GM12878 (cell line): ENCODE measurements at places on chromosomes 6 and 20.

DNA sequence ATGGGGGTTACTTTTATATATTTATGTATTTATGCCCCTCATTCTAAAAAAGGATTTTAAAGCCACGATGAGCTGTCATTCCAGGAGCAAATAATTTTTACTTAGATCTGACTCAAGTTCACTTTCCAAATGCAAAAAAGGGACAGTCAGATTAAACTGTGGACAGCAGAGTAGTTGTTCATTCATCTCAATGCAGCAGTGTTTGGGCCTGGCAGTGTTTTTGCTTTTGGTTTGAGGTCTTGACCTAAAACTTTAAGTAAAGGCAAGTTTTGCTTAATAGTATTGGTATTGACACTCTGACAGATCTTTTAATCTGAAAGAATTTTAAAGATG lies 13.9 kb downstream of the JARID2 start:
- DNase-seq = no peak

DNA sequence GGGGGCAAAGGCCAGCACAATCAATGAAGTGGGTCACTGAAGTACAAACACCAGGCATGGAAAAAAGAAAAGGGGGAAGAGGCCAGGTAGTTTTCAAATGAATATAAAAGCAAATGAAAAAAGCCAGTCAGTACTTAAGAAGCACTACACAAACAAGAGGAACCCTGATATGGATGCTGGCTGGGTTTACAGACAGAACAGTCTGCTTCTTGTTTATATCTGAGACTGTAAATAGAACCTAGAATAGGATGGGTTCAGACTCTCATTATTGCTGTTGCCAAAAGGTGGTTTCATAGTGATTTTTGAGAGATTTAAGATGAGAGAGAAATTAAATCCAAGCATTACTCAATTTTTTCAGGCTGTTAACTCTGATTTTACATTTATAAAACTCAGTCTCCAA lies 24.1 kb downstream of the USP45 start:
- no peak for DNase-seq

GRCh38 chr6:166488076-166488685 lies 98.3 kb downstream of the RAMACL start:
- DNase-seq = peak; percentile 80

DNA sequence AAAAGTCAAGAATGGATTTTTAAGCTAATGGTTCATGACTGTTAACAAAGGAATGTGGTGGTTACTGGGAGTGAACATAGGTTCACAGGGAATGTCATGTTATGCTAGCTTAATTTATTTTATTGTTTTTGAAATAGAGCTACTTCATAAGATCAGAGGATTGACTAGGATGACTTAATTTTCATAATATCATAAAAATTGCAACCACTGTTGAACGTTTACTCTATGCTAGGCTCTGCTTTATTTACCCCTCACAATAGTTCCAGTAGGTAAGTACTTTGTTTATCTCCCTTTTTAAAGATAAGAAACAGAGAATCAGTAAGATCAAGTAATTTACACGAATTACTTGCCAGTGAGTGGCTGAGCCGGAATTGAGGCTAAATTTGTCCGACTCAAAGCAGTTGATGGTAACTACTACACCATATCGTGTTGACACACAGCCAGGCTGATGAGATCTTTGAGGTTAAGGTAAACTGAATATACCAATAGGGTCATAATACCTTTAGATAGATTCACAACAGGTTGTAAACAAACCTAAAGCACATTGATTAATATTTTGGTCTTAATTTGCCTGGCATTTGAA lies 194.6 kb upstream of the CITED2 start:
- DNase-seq = no peak

DNA sequence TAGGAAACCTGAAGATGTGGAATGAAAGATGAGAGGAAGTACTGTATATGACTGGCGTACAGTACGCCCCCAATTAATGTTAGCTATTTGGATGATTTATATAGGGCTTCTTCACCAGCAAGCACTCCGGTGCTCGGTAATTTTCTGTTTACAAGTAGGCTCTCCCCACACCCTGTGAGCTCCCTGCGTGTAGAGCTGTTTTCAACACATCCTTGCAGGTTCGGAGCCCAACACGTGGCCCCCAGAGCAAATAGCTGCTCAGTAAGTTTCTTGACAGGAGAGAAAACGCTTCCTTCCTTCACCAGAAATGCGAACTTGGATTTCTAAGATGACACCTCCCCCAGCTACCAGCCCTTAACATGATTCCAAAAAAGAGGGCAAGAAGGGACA lies 1.2 kb upstream of the RAB22A start:
- DNase-seq = no peak

DNA sequence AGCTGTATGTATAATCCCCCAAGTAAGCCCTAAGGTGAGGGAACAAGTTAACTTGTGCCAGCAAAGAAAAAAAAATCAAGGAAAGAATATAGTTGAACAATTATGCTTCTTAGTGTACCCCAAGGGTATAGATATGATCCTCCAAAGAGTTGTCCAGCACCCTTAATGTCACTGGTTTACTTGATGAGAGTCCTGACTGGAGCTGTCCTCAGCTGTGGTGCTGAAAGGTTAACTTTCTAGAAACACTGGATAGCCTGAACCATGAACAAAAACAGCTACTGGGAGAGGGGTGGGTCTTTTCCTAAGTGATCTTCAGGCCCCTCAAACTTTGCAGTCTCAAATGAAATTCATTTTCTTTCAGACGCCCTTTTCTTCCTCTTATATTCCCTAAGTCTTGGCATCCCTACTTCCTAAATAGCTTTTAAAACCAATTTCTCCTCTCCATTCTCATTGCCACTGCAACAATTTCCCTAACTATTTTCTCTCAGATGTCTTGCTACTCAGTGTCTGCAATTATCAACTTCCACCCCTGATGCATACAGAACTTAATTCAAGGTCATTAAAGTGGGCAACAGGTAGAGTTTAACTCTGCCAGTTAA lies 83.5 kb upstream of the PROKR2 start:
- no peak for DNase-seq

GRCh38 chr20:61260905-61261304 lies 8.8 kb downstream of the CDH4 start:
- no peak for DNase-seq

- DNase-seq = no peak
These were observed 263.6 kb downstream of the CD83 start for GRCh38 chr6:14380901-14381828.

- DNase-seq = no peak
These were observed 19.8 kb upstream of the LMBRD1 start for GRCh38 chr6:69816569-69816968.

DNA sequence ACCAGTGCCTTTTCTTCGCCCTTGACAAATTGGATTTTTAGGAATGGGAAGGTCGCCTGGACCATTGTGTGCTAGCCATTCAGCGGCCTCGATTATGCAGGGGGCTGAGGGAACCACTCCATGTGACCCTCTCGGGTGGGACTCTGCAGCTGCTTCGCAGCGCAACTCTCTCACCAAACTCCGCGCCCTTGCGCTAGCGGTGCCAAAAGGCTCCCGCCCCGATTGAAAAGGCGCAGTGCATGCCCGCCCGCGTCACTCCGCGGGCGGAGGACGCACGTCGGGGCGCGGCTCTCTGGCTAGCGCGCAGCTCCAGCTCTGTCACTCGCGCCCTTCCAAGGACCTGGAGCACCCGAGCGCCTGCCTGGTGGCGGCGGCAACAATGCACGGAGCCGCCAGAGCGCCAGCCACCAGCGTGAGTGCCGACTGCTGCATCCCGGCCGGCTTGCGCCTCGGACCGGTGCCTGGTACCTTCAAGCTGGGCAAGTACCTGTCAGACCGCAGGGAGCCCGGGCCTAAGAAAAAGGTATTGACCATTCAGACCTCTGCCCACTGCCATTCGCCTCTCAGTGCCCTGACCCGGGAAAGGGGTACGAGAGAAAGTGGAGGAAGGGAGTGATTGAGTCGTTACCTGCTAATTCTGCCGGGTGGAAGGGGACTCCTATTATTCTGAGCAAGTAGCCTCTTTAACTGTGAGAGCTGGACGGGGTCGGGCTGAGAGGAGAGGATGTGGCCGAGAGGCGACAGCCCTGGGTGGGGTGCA lies at the start of gene PRDM13:
TSS of gene PRDM13 (plus strand) at position 178 of the 760 bp plus-strand sequence. CDS start at position 380, 202 bp downstream.
- DNase-seq = no peak

DNA sequence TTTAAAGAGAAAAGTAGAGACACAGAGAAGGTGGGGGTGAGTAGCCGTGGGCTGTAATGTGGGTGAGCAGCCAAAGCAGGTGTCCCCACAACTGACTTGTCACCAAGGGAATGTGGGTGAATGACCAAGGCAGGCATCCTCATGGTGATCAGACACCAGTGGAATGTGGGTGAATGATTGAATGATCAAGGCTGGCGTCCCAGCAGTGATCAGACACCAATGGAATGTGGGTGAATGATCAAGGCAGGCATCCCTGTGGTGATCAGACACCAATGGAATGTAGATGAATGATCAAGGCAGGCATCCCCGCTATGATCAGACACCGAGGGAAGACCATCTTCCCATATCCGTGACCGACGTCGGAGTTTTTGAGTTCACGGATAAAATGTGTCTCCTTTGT lies 49.8 kb upstream of the OR14J1 start:
- no peak for DNase-seq

- no peak for DNase-seq
These were observed 7.6 kb upstream of the FAM110A start for GRCh38 chr20:825710-826421.

DNA sequence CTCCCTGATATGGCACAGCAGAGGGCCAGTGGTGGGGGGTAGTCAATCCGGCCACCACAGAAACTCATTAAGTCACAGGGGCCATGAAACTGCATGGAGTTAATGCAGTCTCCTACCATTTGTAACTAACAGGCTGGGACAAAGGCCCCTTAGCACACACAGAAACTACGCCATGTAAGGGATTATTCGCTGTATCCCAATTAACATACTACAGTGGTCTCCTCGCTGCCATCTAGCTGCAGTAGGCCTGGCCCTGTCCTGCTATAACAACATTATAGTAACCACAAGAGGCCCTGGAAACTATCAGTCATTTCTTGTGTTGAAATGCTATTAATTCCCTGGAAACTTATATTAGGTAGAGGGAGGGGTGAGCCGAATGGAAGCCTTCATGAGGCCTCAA lies 72.3 kb upstream of the CCN2 start:
- no peak for DNase-seq

- no peak for DNase-seq
These were observed 198.6 kb downstream of the BACH2 start for GRCh38 chr6:90098001-90098531.

GRCh38 chr20:10622657-10623418 lies 51.0 kb downstream of the JAG1 start:
- DNase-seq = no peak

GRCh38 chr6:151317103-151317994 lies 74.0 kb downstream of the ZBTB2 start:
- no peak for DNase-seq

DNA sequence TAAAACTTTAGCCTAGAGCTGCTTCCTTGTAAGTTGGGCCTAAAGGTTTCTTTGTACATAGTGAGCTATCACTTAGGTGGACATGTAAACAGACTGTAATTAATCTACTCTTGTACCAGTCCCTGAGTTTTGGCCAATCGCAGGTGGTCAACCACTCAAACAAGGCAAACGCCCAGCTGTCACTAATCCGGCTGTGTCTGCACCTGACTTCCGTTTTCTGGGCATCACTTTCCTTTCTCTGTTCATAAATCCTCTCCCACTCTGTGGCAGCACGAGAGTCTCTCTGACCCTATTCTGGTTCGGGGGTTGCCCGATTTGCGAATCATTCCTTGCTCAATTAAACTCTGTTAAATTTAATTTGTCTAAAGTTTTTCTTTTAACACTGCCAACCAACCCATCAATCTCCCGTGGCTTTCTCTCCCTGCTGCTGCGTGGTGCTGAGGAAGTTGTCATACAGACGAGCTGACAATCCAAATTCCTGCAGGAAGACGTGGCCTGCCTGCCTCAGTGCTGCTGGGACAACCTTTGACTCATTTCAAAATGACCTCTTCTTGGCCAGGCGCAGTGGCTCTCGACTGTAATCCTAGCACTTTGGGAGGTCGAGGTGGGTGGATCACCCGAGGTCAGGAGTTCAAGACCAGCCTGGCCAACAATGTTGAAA lies 206.3 kb downstream of the QKI start:
- no peak for DNase-seq

- no peak for DNase-seq
These were observed 490.6 kb upstream of the POU3F2 start for GRCh38 chr6:98343797-98344196.

DNA sequence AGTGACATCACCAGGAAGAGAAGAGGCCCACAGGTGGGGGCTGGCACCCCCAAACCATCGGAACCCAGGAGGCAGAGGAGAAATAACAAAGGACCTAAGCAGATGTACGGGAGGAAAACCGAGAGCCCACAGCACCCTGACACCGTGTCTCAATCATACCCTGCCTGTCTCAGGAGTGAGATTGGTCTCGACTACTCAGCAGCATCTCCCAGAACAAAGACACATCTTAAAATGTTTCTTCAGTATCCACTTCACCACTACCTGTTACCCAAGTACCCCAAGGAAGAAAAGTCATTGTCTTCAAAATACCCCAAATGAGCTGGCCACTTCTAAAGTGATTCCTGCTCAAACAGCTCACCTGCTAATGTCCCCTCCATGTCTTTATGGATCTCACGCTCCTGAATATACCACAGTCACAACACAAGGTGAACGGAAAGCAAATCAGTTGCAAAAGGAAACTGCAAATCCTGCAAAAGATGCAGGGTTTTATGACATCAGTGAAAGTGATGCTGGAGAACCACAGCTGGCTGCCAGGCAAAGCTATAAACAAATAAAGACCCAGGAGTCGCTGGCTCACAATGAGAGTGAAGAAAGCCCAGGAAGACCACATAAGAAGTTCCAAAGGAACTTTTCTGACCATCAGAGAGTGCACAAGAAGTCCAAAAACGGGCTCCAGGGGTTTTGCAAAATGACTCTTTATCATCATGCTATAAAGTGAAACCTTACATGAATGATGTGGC lies 44.1 kb downstream of the PREX1 start:
- no peak for DNase-seq

GRCh38 chr6:4382362-4382853 lies 247.0 kb upstream of the ECI2 start:
- DNase-seq = no peak

DNA sequence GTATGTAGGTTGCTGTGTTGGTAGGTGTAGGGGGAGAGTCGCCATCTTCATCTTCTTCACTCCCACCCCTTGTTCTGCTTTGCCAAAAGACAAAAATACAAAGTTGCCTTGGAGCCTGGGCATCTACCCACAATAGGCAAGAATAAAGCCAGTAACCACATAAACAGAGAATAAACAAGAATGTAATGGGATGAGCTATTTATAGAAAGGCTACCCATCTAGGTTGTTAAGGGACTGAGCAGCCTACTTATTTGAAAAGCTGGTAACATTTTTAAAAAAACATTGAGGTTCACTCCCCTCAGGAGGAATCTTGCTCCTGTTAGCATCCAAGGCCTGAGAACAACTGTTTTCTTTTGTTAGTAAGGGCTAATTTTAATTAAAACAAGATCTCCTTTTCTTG lies 301.4 kb upstream of the STXBP5 start:
- no peak for DNase-seq

- no peak for DNase-seq
These were observed 16.1 kb upstream of the LAMP5 start for GRCh38 chr20:9498322-9498721.

DNA sequence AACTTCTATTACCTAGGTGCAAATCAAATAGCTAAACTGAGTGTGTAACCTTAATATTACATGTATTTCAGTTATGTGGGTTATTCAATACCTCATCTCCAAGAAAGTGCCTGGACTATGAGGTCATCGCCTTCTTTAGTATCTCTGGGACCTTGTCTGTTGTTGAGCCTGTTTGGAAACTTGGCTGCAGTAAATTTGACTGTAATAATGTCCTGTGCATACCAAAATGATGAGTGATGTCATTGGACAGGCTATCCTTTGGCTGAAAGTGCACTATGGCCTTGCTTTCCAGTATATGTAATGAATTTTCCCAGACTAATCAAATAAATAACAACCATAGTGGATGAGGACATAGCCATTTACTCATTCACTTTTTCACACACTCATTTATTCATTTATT lies 455.1 kb downstream of the ADGRB3 start:
- no peak for DNase-seq
